Keratinocyte (primary cell): ENCODE measurements at places on chromosomes 2 and 18.

- DNase-seq = no peak
These were observed 47.2 kb downstream of the MAP2 start for GRCh38 chr2:209471037-209471436.

GRCh38 chr2:7997279-7997678 is 684.6 kb upstream of the ID2 start:
- no peak for DNase-seq

- no peak for DNase-seq
These were observed 116.5 kb downstream of the MBP start for GRCh38 chr18:77015771-77016710.

DNA sequence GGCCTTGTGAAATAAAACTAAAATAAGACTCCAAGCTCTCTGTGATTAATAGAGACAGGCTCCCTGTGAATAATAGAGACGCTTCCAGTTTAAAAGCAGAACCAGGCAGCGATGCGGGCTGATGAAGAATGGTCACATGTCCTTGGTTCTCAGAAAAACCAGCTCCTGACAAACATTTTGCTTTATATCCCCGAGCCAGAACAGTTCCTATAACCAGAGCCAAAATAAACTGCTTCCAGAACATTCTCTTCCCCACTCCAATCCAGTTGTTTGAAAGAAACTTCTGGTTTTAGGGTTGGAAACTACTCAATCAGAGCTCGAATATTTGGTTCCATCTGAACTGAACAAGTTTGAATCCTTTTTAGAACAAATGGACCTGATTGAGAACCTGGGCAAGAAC is 213.7 kb downstream of the TSN start:
- DNase-seq = no peak

GRCh38 chr2:167489325-167489724 is 601.0 kb downstream of the XIRP2 start:
- DNase-seq = no peak

DNA sequence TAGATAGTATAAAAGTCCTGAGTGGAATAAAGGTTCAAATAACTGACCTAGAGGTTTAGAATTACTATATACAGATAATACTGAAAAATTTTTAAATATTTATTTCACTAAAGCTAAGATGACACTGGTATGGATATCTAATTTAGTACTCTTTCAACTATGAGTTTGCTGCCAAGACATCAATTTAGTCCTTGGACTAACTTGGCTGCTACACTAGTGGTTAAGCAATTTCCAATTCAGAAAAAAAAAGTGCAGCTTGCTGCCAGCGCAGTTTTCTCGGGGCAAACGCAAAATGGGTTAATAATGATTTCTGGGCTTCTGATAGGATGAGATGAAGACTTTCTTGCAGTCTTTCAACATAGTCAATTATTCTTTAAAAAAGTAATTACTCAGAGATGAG is 10.8 kb downstream of the BUB1 start:
- no peak for DNase-seq

- peak; percentile 44 for DNase-seq
These were observed 88.5 kb upstream of the SH3BP4 start for GRCh38 chr2:234863043-234863934.

GRCh38 chr2:229492034-229492433 is 220.9 kb upstream of the PID1 start:
- DNase-seq = no peak

DNA sequence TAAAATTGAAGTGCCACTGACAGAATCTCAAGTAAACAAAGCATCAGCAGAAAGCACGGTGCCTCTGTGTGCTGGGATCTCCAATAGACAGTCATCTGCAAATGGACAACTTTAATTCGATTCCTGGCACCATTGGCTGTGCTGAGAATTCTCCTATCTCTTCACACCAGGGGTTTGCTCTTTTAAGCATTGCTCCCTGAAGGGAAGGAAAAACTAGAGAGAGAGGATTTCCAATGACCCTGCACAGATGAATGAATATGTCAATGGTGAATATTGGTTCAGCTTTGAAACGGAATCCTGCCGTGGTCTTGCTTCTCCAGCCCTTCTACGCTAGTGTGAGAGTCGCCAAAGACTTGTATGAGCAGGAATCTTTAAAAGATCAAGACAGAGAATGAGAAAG is 97.9 kb downstream of the FIGN start:
- DNase-seq = no peak
